ENCODE measurements at places on chromosomes 16 and 17. TPM values are rescaled to one million over a fixed set of nuclear protein-coding genes. Genes with fewer than 3 reads are reported as not detected.

Gene IRF8
- total RNA-seq = 5.9 TPM

DNA sequence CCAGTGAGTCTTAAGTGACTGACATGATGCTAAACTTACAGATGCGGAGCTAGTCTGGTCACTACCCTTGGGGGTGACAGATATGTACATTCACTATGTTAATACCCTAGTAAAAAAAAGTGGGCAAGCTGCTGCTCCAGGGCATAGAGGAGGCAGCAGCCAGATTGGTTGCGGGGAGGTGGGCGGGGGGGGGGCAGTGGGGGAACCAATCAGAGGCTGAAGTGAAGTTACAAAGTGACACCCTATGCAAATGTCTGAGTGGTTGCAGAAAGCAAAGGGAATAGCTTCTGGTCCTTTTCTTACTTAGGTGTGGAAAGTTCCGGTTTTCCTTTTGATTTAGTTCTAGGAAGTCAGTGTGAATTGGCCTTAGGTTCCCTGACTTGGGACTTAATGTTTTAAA is 12.1 kb downstream of the NDEL1 start:
- DNase-seq = no peak

GRCh38 chr17:7045492-7046126 is 1.7 kb upstream of the SLC16A11 start:
- DNase-seq = no peak

DNA sequence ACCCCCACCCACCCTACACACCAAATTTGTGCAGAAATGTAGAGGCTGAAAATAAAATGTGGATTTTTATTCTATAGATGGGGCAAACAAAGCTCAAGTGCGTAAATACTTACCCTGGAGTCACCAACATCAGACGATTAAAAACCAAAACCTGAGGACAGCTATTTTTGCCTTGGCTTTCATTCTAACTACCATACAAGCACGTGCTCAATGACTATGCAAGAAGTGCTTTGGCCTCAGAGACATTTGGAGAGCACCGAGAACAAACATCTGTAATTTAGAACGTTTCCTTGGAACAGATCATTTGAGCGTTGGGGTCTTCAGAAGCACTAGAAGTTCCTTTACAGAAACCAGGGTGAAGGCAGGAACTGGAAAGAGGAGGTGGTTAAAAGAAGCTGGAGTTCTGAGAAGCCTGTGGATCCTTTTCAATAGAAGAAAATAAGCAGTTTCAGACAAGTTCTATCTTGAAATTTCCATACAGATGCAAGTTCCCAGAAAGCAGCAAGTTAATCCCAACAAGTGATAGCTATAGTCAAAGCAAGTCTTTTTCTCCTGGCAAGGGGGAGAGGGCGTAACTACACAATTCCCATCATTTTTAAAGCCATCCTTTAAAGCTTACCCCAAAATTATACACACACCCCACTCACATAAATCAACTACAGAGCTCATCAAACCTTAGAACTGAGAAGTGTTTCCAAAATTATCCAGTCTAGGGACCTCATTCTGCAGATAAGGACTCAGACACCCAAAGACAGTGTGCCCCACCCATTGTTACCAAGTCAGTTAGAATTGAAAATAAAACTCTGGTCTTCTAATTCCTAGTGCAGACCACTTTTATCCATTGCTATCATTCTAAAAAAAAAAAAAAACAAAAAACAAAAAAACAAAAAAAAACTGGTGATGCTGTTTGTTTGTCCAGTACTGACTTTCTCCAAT is 29.6 kb upstream of the CDRT4 start:
- DNase-seq = no peak

DNA sequence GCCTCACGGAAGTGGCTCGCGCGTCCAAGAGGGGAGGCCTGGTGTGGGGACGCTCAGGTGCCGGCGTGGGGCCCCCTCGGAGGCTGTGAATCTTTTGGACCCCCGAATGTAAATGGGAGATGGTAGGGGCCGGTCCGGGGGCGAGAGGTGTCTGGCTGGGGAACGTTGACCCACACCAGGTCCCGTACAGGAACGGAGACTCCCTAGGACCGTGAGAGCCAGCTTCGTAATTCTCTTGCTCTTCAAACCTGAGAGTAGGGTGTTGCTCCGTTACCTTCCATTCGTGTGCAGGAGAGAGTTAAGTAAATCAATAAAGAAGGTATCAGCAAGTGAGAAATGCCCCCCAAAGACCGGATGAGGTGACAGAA is 481 bp downstream of the LYRM1 start:
- no peak for DNase-seq

- DNase-seq = peak; percentile 88
These were observed at the start of gene TMC6 for GRCh38 chr17:78128551-78129350. TMC6 (minus strand) TSS chr17:78128755; CDS start chr17:78126832, 1,923 bp downstream.

- no peak for DNase-seq
These were observed 387.3 kb downstream of the MAF start for GRCh38 chr16:79213214-79213613.

DNA sequence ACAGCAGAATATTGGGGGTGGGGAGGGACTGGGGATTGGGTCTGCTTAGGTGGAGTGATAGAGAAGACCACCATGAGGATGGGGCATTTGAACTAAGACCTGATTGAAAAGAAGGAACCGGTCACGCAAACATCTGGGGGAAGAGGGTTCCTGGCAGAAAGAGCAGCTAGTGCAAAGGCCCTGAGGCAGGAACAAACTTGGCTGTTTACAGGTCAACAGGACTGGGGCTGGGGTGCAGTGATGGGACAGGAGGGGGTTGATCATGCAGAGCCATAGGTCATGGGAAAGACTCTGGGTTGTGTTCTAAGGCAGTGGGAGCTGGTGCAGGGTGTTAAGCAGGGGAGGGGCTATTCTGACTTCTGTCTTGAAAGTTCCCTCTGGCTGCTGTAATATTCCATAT is 1.9 kb downstream of the DRG2 start:
- DNase-seq = no peak
